ENCODE measurements at places on chromosomes 13 and 19.

DNA sequence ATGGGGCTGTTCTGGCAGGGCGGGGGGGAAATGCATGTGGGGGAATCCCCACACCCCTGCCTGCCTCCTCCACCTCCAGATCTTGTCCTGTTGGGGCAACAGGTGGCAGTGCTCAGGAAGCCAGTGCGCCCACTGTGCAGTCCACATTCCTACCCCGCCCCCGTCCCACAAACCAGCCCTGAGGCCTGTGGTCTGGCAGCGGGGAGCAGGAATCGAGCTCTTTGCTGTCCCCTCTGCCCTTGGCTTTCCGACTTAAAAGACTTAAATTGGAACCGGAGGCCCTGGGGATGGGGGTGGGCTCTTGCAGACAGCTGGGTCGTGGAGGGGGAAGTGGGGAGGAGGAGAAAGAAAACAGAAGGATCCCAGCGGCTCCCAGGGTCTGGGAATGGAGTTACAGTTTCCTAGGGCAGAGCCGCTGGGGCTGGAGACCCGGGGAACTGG, 4.3 kb downstream of the NANOS3 start:
- peak; percentile 73 for DNase-seq

- no peak for DNase-seq
Observed at GRCh38 chr13:76888421-76888820, 2.2 kb upstream of the KCTD12 start.

- no peak for DNase-seq
Observed at GRCh38 chr13:59061621-59062020, 1102.1 kb downstream of the DIAPH3 start.

DNA sequence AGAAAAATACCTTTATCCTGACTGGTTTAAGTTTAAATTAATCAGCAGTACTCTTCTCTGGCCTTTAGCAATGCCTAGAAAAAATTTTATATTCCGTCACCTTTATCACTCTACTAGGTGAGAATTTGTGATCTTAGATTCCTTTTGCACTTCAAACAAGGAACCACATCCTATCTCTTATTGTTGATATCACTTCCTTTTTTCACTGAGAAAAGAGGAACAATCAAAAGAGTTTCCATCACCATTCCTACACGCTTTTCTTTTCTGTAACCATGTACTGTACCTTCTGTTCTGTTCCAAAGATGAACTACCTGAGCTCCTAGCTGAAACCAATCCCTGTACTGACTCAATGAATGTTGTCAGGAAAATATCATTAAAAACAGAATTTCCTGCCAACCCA, 1379.0 kb upstream of the MIR17HG start:
- no peak for DNase-seq

DNA sequence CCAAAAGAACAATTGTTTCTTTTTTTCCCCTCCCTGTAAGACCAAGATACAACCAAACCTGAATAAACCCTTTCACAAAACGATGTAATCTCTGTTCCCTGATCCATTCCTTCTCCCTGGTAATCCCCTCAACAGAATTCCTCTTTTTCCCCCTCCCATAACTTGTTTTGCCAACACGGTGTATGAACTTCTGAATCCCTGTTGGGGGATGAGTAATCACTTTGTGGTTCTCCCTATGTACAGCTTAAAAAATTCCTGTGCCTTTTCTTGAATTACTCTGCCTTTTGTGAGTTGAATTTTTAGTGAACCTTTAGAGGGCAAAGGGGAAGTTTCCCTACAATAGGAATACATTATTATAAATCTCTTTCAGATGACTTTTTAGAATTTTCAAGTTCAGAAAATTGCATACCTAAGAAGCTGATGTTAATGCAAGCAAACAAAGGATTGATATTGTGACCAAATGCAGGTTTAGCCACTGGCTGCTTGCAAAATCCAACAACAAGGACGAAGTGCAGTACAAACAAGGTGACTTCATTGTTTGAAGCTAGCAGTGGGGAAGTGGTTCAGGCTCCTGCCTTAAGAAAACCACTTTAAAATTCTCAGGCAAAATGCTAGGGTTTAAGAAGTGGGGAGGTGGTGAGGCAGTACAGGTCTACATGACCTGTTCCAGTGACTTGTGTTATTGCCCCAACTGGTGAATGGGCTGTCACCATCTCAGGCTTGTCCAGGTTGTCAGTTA, 15.0 kb upstream of the EPSTI1 start:
- no peak for DNase-seq

GRCh38 chr13:39525506-39525905, 77.5 kb downstream of the LHFPL6 start:
- no peak for DNase-seq

DNA sequence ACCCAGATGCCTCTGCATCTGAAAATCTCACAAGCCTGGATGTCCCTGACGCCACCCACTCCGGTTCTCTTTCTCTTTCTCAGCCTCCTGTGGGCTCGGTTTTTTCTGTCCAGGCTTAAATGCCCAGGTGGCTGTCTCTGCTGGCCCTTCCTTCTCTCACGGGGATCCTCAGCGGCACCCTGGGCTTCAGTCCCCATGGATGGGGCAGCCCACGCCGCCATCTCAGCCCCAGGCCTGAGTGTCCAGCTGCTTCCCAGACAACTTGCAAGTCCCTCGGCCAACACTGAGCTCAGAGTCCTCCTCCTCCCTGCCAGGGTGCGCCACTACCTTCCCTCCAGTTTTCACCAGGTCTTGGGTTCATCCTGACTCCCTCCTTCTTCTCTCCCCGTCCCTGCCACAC, 6.4 kb downstream of the FBN3 start:
- no peak for DNase-seq

GRCh38 chr13:113786262-113786841, 27.3 kb downstream of the TMEM255B start:
- no peak for DNase-seq

DNA sequence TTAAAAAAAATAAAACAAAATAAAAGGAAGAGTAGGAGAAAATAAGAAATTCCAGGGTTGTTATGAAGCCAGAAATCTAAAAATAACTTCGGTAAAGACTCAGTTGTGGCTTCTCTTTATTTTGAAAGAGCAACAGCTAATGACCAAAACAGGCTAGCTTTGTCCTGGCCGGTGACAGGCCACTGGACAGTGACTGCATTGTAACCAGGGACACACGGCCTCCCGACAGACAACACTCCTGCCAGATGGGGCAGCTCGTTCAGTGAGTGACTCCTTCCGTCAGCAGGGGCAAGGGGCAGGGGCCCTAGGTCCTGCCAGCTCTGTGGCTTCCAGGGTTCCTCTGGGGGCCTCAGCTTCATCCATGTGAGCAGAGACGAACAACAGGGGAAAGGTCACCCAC, 173.4 kb downstream of the KATNAL1 start:
- no peak for DNase-seq

DNA sequence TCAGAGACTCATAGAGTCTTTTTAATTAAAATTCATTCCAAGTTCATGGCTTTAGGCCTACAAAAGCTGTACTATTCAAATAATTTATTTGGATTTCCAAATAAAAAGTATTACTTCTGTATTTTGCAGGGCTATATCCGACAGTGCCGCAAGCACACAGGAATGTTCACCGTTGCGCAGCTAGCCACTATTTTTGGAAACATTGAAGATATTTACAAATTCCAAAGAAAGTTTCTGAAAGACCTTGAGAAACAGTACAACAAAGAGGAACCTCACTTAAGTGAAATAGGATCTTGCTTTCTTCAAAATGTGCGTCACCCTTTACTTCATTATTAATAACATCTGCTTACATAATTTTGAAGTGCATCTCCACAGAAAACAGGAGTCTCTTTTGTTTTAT, 20.5 kb upstream of the C1QTNF9 start:
- no peak for DNase-seq

DNA sequence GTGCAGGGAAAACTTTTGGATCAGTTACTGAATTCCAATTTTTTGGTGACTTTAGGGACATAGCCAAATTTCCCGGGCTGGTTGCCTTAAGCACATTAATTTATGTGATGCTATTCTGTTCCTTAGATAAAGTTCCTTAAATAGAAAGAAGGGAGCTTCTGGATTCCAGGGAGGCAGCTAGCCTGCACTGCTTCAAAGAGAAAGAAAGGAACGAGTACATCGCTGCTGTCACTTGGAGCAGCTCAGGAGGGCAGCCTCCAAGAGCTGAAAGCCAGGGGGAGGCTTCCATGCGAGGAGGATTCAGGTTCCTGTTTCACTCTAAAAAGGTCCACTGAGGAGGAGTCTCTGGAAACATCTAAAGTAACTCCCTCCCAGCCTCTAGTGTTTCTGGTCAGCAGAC, 55.7 kb downstream of the FAM124A start:
- no peak for DNase-seq

- no peak for DNase-seq
Observed at GRCh38 chr13:50244355-50244712, 229.1 kb downstream of the KCNRG start.

DNA sequence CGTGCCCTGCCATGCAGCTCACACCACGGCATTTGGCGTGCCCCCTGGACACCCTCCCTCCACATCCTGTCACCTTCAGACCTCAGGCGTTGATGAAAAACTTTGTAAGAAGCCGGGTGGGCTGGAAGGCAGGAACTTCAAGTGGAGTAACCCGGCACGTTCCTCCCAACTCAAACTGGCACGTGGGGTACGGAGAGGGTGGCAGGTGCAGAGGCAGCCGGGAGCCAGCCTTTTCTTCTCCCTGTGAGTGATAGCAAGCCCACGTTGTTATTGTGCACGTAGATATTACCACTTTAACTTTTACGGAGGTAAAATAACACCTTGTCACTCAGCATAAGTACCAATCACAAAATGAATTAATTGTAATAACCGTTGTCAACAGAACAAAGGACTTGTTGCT, 198.0 kb downstream of the ZNF536 start:
- DNase-seq, result no peak

DNA sequence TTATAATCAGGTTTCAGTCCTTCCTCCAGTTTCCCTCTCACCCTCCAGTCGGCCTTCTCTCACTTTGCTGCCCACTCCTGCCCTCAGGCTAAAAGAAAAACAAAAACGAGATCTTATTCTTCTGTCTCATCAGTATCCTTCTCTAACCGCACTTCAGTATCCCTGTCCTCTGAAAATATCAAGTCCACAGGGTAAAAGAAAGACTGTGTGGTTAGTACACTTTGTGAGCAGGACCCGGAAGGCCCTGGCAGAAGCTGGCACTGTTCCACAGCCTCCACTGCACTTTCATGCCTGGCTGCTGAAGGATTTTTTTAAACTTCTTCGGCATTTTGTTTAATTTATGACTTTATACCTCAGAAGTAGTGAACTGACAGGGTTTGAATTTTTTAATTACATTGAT, 51.8 kb downstream of the TM9SF2 start:
- DNase-seq, result no peak

DNA sequence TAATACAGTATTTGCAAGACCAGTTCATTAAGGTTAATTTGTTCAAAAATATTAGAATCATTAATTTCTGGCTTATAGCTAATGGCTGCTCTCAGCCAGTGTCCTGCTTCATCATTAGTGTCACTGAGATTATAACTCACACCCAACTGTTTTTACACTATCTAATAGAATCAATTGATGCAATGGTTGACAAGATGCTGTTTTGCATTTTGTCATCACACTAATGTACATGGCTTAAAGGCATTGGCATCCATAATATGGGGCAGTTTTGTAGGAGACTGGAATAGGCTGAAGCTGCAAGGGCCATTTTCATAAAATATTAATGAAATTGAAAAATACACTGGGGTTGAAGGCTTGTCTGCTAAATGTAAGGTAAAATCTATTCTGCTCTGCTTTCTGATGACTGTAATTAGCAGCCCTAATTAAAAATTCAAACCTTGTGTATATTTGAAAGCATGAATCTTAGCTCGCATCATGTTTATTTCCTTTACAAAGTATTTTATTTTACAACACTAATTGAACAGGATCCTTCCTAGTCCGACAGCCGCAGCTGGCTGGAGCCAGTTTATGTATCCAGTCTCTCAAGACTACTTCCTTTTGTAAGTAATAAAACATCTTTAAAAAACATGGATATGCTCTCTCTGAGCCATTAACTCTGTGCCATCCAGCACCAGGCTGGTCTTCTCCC, 296.7 kb downstream of the POU4F1 start:
- DNase-seq, result no peak

DNA sequence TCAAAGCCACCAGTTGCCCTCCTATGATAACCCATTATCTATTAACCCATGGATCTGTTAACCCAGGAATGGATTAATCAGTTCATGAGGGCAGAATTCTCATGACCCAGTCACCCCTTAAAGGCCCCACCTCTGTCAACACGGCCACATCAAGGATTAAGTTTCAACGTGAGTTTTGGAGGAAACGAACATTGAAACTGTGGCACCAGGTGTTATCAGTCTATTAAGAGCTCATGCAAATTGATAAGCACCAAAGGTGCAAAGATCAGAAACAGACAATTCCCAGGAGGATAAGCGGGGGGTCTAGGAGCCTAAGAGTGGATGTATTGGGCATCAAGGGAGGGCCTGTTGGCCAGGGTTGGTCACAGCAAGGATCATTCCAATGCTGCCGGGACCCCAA, 19.9 kb upstream of the ELAVL1 start:
- no peak for DNase-seq

DNA sequence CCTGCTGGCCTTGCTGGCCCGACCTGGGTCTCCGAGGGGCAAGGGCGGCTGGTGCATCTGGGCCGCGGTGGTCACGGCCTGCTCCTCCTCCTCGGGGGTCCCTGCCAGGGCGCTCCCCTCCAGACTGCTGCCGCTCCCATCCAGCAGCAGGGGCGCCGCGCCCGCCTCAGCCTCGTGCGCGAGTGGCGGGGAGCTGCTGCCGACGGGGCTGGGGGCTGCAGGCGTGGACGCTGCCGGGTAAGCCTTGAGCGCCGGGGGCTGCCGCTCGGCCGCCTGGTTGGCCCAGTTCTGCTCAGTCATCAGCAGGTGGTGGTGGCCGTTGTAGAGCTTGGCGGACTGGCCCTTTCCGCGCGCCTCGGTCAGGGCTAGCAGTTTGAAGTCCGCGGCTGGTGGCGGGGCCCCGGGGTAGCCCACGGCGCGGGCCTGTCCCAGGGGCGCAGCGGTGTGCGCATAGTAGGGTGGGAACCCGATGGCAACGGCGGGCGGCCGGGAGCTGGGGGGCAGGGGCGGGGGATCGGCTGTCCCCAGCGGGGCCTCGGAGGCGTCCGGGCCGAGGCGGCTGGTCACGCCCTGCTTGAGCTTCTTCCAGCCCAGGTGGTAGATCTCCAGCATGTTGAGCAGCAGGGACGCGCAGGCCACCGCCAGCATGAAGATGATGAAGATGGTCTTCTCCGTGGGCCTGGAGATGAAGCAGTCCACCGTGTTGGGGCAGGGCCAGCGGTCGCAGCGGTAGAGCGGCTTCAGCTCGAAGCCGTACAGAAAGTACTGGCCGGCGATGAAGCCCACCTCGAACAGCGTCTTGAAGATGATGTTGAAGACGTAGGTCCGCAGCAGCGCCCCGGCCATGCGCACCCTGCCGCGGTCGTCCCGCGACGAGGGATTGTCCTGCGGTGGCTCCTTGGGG, 18.6 kb downstream of the GJA3 start:
- DNase-seq, result no peak

DNA sequence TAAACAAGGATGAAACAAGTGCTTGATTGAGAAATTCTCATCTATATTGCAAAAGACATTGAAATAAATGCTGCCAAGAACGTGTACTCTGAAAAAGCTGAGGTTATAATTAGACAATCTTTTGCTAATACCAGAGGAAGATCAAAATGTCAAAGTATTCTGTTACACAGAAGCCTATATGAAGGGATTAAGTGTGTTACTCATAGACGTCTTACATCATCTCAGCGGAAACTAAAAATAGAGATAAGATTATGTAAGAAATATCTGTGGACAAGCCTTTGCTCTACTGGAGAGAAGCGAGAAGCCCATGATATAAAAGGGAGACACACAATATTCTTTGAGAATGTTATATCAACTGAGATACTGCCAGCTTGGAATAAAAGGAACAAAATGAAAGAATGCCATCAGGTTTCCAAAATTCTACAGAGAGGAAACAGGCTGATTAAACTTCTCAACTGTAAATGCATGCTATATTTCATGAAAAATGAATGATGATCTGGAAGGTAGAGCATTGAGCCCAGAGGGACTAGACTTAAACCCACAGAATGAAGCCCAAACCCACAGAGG, 699.0 kb downstream of the GPC5 start:
- DNase-seq, result peak; percentile 71
